Skin of body (tissue), 3 donors: ENCODE measurements at places on chromosomes 12 and 14.
A peak's percentile ranks its signal among the peaks of the same experiment; 100 is the strongest.

GRCh38 chr12:85188619-85189018 is 91.4 kb upstream of the ALX1 start:
- DNase-seq, result peak; percentile 0

DNA sequence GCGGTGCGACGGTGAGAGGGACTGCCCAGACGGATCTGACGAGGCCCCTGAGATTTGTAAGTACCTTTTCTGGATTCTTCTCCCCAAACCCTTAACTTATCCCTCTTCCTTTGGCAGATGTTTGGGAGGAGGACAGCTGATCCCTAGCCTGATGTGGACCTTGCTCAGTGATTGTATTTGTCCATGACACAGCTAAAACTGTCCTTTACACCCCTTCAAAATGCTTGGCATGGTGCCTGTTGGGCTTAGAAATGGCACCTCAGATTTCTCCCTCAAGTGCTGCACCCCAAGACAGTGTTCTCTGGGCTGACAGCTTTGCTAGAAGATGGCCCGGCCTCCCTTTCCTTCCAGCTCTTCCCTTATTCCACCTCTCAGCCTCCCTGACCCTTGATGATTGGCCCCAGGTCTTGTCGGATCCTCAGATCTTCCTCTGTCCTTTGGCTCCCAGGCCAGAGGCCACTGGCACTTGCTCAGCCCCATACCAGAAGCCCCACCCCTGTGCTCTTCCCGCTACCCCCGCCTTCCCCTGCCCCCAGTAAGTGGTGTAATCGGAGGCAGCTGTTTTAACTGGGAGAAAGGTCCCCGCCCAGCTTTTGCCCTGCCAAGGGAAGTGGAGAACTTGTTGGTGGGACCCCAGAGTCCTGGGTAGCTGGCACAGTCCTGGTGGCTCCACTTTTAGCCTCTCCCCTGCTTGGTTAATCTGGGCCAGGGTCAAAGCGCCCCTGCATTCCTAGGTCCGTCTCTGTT is 8.7 kb downstream of the LRP1-AS start:
- DNase-seq, result no peak

GRCh38 chr14:70245026-70245425 is 56.3 kb upstream of the SLC8A3 start:
- no peak for DNase-seq

DNA sequence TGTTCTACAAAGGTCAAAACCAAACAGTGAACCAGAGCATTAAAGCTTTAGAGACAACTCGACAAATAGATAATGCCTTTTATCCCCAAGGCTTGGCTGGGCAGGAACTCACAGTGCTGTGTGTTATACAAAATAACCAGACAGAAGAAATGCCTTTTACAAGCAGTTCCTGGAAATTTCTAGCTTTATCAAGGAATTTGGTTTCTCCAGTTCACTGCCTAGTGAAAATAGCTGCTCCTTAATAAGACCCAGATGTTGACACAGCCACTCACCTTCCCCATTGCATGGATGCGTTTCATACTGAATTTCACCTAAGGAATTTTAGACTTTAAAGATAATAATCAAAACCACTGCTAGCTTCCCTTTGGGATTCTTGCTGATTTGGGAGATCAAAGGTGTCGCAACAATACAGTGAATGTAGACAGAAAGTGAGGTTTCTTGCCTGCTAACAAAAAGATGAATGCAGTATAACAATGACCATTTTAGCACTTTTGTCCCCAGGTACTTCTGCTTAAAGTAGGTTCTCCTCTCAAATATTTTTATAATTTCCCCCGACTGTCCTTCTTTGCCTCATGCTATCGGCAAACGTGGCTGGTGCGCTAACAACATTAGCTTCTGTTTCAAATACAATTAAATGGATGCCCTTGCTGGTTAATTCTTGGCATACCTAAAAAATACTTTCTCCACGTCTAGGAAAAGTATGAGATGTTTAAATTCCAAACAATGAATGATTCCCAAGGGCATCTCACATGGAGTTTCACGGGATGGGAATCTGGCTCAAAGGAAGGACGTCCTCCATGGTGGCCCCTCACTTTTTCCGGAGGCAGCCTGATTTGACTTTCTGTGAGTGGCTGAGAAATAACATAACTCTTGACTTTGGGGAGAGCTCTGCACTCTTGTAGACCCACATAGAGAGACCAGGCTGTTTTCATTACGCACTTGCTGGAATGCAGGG is 162.4 kb downstream of the C12orf75 start:
- no peak for DNase-seq

GRCh38 chr12:81610955-81611889 is 147.9 kb downstream of the PPFIA2 start:
- DNase-seq, result no peak
